ENCODE measurements at places on chromosomes 5 and 9.

DNA sequence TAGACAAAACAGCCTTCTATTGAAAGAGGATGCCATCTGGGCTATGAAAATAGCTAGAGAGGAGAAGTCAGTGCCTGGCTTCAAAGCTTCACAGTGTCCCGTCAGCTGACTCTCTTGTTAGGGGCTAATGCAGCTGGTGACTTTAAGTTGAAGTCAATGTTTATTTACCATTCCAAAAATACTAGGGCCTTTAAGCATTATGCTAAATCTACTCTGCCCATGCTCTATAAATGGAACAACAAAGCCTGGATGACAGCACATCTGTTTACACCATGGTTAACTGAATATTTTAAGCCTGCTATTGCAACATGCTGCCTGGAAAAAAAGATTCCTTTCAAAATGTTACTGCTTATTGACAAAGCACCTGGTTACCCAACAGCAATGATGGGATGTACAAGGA lies 309.1 kb downstream of the NTRK2 start:
- DNase-seq: no peak

DNA sequence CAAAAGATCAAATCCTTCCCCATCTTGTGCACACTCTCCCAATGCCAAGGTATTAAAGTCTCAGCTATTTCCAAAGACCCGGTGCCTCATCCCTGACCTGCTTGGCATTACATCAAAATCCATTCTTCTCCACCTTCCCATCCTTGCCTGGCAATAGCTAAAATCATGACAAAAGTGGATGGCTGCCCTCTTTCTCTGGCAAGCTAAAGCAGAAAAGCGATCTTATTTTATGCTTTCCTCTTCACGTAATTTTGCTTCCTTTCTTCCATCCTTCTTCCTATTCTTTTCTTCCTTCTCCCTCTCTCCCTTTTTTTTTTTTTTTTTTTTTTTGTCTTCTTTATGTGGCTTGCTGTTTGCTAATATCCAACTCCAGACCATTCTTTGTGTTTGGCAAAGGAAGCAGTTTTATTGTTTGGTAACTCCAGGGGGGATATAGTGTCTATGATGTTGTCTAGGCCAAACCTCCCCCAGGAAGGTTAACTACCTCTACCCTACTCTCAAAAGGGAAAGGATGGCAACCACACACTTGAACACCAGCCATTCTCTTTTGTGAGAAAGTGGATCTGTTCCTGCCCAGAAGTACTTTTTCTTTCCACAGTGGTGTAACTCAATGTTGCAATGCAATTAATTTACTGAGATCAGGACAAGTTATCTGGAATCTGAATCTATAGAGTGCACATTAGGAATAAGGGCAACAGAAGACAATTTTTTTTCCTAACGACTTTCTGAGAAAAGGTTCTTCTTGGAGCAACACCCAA lies 120.9 kb upstream of the TMEM161B start:
- no peak for DNase-seq

- no peak for DNase-seq
These were observed 3.0 kb upstream of the FAM78A start for GRCh38 chr9:131279196-131279862.

GRCh38 chr5:179901915-179902762 lies 5.6 kb downstream of the TBC1D9B start:
- no peak for DNase-seq

- no peak for DNase-seq
These were observed 94.4 kb downstream of the PDE6A start for GRCh38 chr5:149849966-149850910.

- no peak for DNase-seq
These were observed 246.6 kb upstream of the SMARCA2 start for GRCh38 chr9:1768561-1768960.

- no peak for DNase-seq
These were observed 163.6 kb upstream of the CDH6 start for GRCh38 chr5:31029925-31030324.

GRCh38 chr9:131713016-131713415 lies 26.9 kb downstream of the RAPGEF1 start:
- no peak for DNase-seq

- no peak for DNase-seq
These were observed 17.3 kb upstream of the XPA start for GRCh38 chr9:97714435-97714834.

DNA sequence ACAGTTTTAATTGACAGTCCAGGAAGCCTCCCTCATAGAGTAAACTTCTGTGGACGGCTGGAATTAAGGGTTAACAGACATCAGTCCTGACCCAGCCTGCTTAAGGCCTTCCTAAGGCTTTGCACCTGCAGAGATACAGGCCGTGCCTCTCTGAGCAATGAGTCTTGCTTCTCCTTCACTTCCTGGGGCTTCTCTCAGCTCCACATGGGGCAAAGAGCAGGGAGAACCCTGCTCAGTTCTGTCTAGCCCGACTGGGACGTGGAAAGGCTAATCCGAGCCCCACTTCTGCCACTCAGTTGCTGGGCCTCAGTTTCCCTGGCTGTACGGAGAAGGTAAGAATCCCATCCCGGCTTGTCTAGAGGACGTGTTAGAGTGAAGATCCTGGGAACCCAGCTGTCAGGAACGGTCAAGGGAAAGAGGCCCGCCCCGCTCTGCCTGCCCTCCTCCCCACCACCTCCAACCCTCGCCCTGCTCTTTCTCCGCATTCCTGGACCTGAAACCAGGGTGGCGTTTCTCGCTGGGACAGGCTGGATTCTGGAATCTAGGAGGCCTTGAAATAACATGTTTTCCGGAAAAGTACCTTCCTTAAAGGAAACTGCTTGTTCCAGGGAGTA lies 6.5 kb downstream of the SPAAR start:
- DNase-seq: no peak

DNA sequence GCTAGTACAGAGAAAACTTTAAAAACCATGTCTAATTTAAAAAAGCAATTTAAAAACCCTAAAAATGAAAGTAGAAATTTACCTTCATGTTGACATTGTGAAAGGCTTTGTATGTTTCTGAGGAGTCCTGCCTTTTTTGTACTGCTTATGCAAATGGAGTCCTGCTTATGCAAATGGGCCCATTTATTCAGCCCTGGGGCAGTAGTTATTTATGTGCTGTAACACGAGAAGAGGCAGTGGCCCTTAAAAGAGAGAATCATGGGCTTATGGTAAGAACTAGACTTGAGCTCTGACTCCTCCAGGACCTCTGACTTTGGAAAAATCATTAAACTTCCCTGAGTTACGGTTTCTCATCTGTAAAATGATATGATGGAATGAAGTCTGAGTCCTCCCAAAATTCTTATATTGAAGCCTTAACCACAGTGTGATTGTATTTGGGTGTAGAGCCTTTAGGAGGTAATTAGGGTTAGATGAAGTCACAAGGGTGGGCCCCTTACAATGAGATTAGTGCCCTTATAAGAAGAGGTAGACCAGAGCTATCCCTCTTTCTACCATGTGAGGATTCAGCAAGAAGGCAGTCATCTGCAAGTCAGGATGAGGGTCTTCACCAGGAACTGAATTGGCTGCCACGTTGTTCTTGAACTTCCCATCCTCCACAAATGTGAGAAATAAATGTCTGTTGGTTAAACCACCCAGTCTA lies 447.8 kb upstream of the CD180 start:
- no peak for DNase-seq

DNA sequence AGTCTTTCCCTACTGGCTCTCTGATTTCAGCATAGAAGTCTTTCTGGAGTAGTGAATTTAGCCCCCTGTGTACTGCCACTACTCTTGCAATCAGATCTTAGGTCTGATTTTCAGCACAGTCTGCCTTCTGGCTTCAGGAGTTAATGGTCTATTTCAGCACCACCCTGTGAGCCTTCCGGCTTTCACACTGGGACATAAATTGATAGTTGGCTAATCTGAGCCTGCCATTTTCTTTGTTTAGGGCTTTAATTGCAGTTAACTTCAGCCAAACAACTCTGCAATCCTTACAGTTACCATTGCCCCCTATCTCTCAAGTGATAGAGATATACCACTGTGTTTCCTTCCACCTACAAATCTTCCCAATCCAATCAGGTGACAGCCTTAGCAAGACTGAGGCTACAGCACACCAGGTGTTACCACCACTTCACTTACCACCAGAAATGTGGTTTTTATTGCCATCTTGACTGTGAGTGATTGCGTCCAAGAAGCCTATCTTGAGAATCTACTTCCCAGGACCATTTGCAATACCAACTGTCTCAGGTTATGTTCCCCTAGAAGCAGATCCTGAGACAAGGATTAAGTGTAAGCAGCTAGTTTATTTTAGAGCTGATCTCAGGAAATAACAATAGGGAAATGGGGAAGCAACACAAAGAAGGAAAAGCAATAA lies 51.9 kb upstream of the NEK6 start:
- DNase-seq: no peak

- no peak for DNase-seq
These were observed 191.8 kb downstream of the MEF2C start for GRCh38 chr5:88691230-88691582.

- DNase-seq: no peak
These were observed 39.3 kb downstream of the UBE2D2 start for GRCh38 chr5:139600336-139600949.

GRCh38 chr5:150627731-150628545 lies 12.5 kb upstream of the SYNPO start:
- no peak for DNase-seq

GRCh38 chr5:171627936-171628632 lies 157.5 kb upstream of the SMIM23 start:
- no peak for DNase-seq

DNA sequence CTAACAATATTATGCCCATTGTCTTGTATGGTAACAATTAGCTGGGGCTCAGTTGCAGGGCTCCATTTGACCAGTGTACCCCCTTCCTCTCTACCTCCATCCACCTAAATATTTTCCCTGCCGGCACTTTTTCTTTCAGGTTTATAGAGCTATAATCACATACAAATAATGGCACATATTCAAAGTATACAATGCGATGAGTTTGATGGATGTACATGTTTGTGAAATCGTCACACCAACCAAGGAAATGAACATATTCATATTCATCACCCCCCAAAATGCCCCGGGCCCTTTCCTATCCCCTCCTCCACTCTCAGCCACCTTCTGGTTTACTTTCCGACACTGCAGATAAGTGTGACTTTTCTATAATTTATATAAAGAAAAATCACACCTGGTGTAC lies 351.5 kb downstream of the GADD45G start:
- no peak for DNase-seq

DNA sequence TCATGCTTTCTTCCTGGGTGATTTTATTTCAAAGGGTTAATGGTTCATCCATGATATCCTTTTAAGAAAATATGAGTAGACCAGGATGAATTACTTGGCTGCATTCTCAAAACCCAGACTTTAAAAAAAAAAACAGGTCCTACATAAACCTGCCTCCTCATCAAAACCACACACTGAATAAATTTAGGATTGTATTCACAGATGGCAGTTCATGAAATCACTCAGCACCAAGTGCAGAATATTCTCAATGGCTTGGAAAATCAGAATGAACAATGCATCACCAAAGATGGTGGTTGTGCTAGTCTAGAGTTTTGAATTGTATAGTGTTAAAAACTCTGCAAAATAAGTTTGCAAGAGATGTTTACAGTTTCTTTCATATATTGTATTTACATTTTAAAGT lies 145.4 kb upstream of the GRAMD2B start:
- no peak for DNase-seq

GRCh38 chr9:120725907-120726306 lies 11.6 kb upstream of the MEGF9 start:
- DNase-seq: no peak

GRCh38 chr9:93183663-93184431 lies at the start of gene WNK2:
WNK2 (plus strand) TSS chr9:93184139; CDS start chr9:93184930, 791 bp downstream.
- peak; percentile 22 for DNase-seq

GRCh38 chr5:153592081-153592480 lies 101.6 kb downstream of the GRIA1 start:
- no peak for DNase-seq

DNA sequence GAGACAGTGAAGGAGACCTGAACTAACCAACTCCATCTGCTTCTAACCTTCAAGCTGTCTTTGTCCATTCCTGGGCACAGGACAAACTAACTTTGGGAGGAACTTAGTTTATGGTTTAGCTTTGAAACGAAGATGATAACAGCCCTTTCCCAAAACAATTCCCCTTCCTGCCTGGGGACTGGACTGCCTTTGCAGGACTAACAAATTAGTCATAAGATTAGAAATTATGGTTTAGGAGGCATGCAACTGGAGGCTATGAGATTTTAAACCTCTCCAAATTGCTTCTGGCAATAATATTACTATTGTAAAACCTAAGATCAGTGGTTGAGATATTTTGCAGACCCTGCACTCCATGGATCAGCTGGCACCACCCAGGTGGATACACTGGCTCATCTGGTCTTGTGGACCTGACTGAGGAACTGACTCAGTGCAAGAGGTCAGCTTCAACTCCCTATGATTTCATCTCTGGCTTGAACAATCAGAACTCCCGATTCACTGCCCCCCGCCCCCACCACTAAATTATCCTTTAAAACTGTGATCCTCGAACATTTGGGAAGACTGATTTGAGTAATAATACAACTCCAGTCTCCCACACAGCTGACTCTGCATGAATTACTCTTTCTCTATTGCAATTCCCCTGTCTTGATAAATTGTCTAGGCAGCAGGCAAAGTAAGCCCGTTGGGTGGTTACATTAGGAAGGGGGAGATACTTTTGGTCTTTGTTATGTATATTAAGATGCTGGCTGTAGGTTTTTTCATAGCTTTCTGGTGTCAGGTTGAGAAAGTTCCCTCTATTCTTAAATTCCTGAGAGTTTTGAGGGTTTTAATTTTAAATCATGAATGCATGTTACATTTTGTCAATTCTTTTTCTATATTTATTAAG lies 213.3 kb downstream of the TSSK1B start:
- no peak for DNase-seq

DNA sequence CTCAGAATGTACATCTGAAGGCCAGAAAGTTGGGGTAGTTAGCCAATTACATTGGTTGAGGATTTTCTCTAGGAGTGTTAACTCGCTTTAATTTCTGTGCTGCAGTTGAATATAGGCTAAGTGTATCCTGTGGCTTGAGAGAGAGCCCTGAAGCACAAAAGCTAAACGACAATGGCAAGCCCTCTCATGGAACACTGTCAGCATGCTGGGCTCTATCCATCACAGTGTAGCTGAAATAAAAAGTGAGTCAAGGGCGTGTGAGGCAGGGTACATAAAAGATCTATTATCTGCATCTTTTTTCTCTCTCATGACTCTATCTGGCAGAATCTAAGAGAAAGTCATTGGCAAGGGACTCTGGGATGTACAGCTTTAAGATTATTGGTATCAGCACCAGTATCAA lies 254.2 kb upstream of the GRIA1 start:
- DNase-seq: no peak

Data from stimulated activated CD8-positive, alpha-beta memory T cell treated with anti-CD3 and anti-CD28 coated beads, Interleukin-2, amount 100 ng/mL, for 48 hours (primary cell).